MG63 (cell line): ENCODE measurements at places on chromosomes 1 and 21.

DNA sequence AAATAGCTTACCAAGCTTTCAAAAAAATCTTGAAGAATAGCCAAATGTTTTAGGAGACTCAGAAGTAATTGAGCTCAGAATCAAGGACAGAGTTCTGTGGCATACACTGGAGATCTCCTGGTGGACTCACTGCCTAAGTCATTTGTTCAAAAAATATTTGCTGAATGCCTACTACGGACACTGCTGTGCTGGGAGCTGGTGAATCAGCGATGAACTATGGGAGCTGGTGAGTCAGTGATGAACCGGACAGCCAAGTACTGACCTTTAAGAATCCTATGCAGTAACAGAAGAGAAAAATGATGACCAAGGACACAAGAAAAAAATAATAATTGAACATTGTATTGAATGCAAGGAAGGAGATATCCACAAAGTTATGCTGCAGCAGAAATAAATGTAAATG, 717.9 kb upstream of the CXADR start:
- DNase-seq, result peak; percentile 89

DNA sequence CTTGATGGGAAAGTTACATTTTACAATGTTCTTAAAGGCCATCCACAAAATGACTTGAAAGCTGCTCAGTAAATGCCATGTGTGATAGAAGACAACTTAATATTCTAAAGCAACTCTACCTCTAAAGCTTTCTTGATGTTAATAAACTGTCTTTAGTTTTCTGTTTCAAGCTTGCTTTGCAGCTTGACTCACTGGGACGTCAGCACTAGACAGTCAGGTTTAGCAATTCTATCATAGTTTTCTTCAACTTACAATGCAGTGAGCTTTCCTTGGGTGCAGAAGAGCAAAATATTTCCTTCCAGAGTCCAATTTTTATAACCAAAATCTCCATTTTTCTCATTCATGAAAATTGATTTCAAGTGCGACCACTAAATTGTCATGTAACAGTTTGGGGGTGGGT, 273.1 kb downstream of the NTNG1 start:
- DNase-seq, result no peak

- DNase-seq, result no peak
Observed at GRCh38 chr21:17231771-17232170, 281.1 kb upstream of the CXADR start.

DNA sequence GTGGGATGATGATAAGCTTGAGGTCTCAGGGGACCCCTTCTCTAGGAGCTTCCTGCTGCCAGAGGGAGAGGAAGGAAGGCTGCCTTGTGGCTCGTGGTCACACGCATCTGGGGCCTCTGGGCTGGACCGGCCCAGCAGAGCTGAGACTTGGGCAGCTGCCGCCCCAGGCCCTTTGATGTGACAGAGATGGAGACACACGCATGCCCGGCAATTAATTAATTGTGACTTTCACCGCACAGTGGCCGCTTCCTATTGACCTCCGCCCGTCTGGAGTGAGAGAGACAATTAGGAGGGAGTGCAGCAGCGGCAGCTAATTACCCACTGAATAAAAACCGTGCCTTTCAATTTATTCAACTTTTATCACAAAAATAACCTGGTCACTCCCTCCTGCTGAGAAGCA, 16.6 kb upstream of the C1QA start:
- DNase-seq, result no peak

DNA sequence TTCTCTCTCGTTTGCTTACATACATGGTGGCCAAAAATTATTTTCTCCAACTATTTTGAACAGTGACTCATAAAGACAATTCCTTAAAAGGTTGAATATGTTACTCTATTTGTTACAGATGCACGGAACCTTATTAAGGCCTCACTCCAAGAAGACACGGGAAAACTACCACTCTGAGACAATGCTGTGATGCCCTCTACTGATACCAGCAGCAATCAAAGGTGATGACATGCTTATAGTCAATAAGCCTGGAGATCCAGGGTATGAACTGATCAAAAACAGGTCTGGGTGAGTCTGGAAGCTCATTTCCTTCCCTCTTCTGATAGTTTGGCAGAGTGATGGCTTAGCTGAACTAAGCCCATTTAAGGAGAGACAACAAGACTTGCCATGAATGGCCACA, 563.0 kb downstream of the LRRIQ3 start:
- DNase-seq, result no peak

DNA sequence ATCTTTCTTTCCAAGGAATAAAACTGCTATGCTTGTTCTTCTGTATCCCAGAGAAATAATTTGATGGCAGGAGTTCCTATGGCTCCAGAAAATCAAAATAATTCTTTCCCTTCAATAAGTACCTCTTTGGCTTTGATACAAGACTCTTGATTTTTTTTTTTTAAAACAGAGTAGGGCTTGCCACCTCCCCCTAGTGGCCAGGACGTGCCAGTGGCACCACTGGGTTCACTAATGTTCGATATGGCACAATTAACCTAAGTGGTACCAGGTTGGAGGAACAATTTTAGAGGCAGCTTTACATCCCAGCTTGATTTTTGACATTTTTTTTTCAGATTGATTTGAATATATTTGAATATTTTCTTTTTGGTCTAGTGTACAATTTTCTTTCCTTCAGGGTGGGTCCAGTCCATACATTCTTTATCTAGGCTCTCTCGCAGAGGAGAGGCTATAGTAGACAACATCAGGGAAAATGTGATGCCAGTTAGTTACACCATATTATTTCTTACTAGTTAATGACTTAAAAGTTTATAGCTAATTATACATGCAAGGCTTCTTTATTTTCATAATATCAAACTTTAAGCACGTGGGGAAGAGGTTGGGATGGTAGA, 330.9 kb downstream of the S1PR1 start:
- peak; percentile 19 for DNase-seq

DNA sequence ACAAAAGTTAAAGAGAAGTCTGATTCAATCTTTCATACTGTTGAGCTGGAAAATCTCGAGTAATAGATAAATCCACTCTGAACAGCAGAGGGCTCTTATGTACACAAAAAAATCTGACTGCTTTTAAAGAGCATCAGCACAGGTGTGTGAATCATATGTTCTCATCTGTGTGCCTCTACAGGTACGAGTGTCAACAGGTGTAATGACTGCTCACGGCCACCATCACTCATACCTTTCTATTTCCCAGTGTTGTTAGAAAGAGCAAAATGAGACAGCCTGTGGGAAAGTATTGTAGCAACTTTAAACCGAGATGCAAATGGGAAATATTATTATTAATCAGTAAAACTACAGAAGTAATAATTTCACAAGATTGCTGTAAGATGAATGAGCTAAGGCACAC, 49.0 kb upstream of the SCAF4 start:
- DNase-seq, result no peak

DNA sequence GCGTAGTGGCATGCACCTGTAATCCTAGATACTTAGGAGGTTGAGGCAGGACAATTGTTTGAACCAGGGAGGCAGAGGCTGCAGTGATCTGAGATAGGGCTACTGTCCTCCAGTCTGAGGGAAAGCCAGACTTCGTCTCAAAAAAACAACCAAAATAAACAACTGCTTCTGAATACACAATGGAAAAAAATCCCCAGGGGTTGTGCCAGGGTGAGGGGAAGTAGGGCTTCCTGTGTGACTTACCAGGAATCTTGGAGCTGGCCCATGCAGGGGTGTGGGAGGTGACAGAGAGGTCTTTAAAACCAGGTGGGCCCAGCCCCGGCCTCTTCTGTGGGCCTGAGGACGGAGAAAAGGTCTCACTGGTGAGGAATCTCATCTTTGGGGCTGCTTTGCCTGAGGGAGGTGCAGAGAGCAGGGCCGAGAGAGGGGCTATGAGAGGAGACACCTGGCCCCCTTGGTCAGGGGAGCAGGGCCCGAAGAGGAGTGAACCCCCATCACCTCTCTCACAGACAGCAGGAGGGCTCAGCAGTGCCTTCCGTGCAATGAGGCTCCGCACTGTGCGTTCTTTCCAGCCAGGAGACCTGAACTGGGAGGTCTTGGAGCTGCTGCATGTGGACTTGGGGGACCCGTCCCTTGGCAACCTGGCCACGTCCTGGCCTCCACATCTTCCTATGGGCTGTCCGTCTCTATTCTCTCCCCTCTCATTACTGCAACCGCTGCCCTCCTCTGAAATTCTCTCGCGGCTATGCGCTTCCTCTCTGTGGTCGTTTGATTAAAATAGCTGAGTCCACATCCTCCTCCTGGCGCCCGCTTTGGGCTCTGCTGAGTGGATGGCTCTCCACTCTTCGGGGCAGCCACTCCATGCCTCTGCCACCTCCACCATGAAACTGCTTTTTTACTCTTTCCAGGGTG, 10.7 kb downstream of the PLA2G5 start:
- peak; percentile 19 for DNase-seq

DNA sequence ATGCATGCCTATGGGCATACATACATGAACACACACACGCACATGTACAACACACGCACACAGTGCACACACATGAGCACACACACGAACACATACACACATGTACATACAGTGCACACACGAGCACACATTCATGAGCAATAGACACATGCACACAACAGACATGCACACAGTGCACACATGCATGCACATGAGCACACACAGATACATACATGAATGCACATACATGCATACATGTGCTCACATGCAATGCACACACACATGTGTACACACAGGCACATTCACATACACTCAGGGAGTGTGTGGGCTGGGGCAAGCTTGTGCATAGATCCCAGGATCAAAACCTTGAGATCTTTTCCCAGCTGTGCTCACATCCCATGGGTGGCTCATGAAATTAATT, 18.9 kb downstream of the CRYAA start:
- no peak for DNase-seq

GRCh38 chr21:18252256-18252655, 7.6 kb downstream of the CHODL start:
- no peak for DNase-seq

DNA sequence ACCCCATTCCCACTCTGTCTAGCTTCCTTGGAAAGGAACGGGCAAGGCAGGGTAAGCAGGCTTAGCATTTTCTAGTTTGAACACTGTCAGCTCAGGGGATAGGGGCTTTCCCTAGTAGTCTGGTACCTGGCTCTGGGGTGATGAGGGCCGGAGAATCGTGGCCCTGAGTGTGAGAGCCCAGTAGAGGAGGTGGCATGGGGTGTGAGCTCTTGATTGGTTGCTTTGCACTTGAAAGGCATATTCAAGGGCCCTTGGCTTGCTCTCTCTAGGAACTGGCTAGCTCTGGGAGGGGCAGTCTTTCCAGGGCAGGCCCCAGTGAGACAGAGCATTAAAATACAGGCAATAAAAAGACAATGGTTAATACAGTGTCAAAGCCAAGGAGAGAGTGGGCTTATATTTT, 10.8 kb upstream of the EXTL1 start:
- no peak for DNase-seq

DNA sequence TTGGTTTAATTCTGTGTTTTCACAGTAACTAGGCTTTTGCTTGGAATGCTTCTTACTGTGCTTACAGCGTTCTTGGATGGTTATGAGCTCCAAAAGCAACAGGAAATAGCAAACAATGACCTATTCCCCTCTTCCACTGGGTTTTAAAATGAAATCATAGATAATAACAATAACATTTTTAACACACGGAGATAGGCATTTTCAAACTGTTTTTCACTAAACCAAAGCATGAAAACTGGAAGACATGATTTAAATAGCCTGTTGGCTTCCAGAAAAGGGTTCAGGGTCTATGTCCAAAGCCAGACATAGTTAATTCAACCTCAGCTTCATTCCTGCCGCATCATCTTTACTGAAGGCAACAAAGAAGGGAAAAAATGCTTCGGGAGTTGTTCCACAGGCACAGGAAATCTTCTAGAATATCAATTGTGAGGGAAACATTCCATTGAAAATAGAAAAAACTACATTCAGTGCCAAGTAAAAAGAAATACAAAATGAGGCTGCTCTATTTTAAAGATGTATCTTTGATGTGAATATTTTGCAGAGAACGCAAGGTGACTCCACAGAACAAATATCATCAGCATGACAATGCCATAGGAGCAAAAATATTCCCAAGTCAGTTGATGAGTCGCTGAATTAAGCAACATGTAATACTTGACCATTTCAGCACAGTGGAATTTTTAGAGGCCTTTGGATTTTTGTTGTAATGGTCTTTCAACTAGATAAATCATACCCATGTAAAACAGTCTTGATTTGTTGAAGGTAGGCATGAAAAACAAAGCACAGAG, 80.7 kb downstream of the NID1 start:
- DNase-seq, result no peak

GRCh38 chr1:118338936-118339335, 153.9 kb upstream of the SPAG17 start:
- DNase-seq, result peak; percentile 75

DNA sequence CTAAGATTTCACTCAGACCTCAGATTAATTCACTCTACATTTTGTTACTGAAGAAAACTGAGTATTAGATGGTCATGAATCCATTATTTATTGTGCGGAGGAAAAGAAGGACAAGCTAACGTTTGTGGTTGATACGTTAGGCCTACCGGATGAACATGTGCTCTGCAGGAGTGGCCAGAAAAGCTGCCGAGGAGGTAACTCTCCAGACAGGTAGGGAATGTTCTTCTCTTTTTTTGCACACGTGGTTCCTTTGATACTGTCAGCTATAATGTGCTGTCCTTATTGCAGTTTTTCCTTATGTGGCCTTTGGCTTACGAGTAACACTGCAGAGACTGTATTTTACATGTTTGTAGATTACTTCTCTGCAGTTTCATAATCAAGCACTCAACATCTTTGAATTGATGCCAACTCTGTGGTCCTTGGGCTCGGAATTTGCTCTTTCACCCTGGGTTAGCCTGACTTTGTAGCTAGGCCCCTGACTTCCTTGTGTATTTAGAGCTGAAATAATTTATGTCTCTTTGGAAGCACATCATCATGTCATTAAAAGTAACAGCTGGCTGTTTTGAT, 13.6 kb downstream of the MTR start:
- DNase-seq, result no peak

- no peak for DNase-seq
Observed at GRCh38 chr1:85118751-85119150, 70.5 kb upstream of the MCOLN3 start.

- no peak for DNase-seq
Observed at GRCh38 chr1:184291701-184292100, 95.1 kb upstream of the C1orf21 start.

DNA sequence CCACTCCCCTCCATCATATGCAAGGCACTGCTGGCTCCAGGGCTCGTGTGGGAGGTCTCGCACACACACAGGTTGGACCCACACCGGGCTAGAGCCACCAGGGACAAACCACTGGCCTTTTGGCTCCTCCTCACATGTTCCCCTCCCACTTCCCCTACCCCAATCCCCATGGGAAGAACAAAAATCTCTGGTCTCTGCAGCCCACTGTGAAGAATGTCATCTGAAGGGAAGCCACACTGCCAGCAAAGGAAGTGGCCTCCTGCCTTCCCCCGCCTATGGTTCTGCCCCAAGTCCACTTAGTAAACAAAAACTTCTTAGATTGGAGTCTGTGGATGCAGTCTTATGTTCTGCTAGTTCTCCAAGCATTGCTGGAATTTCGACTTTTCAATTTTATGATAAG, 24.2 kb downstream of the OLFML3 start:
- DNase-seq, result no peak

GRCh38 chr1:115536279-115536816, 105.4 kb upstream of the VANGL1 start:
- DNase-seq, result no peak

- DNase-seq, result peak; percentile 96
Observed at GRCh38 chr1:1344655-1345361, 4.4 kb downstream of the DVL1 start.

- no peak for DNase-seq
Observed at GRCh38 chr1:110487726-110488125, 31.2 kb downstream of the KCNA10 start.

GRCh38 chr1:232244426-232244825, 385.5 kb downstream of the SIPA1L2 start:
- no peak for DNase-seq

GRCh38 chr1:235759336-235759735, 107.4 kb downstream of the LYST start:
- DNase-seq, result no peak
